Urinary bladder (tissue), 4 donors: ENCODE measurements at places on chromosomes 4 and X. TPM values are rescaled to one million over a fixed set of nuclear protein-coding genes. Genes with fewer than 3 reads are reported as not detected.

The ADH1C gene
- 10.8 TPM for polyA plus RNA-seq

GRCh38 chrX:126167560-126167959, 1.5 kb upstream of the DCAF12L2 start:
- no peak for DNase-seq

GRCh38 chr4:187415231-187415630, 580.3 kb upstream of the ZFP42 start:
- no peak for DNase-seq

DNA sequence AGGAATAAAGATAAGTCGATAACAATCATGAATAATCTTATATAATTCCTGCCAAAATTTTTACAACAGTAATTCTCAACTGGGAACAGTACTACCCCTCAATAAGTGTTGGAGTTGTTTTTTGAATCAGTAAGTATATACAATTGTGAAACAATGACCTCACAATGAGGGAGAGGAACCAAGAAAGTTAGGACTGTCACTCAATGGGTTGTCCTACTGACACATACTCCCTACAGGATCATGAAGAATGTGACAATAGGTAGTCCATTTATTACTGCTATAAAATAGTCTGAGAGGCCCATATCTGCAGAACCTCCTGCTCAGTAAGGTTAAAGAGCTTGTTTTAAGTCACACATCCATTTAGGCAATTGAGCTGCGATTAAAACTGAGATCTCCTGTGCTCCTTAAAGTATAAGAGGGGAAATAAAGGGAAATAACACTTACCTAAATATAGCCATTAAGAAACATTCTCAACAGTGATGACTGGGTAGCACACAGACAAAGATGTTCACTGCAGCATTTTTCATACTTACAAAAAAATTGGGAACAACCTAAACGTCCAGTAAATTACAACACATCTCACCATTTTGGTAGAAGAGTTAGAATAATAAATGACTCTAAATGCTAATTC, 26.2 kb downstream of the FBXW7 start:
- DNase-seq: no peak

The LNX1 gene
- polyA plus RNA-seq: 6.6 TPM

DNA sequence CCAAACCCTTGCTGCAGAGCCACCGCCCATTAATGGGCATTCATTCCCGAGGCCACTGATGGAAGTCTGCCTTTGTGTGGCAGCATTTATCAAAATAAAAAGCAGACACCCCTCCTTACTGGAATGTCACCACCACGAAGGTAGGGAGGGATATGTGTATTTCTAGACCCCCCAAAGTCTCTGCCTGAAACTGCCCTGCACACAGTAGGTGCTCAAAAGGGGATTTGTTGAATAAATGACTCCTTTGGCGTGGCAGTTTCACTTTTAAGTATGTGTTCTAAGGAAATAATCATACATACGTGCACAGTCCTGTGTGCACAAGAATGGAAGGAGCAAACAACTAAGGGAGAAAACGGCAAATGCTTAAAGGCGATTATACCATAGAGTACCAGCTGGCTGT, 23.6 kb upstream of the GLOD5 start:
- no peak for DNase-seq

The ATP1B4 gene
- not detected for polyA plus RNA-seq

DNA sequence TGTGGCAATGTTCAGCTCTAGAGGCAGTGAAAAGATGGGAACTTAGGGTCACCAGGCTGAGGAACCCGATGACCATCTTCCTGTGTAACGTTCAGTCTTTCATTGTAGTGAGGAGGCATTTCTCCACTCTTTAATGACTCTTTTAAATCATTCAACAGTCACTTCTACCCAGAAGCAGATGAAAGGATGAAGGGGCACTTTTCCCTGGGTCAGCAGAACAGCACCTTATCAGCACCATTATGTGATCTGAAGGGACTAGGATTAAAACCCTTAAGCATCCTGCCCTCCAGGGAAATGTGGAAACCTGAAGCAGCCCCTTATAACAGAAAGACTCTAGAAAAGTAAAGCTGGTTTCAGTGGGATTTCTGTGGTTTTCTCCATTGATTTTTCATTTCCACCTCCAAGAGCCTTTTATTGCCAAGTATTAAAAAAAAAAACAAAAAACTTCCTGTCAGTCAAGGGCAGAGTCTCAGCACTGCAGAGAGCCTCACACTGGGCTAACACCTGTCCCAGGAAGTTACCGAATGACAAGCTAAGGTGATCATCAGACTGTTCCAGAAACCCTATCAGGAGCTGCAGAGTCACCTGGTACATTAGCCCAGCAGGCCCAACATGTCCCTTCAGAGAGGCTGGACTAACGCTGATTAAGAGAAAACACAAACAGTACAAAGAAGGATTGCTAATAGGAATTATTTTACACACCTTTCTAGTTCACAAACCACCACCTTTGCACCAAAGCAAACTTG, 185.9 kb downstream of the SHROOM3 start:
- no peak for DNase-seq

DNA sequence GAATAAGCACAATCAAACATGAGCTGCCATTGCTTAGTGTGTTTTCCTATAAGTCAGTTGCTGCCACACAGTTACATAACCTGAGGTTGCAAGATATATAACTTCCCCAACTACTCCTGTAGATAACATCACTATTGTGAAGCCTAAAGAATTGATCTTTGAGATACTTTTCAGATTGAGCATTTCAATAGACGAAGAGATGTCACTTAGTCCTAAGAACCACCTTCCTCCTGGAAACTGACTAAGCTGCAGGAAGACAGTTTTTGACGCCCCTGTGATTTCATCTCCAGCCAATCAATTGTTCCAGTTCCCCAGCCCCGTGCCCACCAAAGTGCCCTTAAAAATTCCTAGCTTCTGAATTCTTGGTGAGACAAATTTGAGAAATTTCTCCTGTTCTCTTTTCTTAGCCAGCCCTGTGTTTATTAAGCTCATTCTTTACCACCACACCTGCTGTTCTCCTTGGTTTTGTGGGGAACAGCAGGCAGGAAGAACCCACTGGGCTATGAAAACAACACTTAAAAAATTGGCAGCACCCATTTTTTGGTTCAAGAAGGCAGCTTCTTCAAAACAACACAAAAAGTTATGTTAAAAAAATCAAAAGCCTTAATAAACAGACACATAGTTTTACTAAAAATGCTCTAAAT, 317.1 kb upstream of the PABPC4L start:
- DNase-seq: no peak

- no peak for DNase-seq
Measured at GRCh38 chr4:165813606-165814005, 59.4 kb upstream of the TLL1 start.

The EFHC2 gene
- 2.0 TPM for polyA plus RNA-seq

The LRCH2 gene
- 8.6 TPM for polyA plus RNA-seq

GRCh38 chr4:13983189-13983790, 355.8 kb upstream of the BOD1L1 start:
- no peak for DNase-seq

The CYLC1 gene
- polyA plus RNA-seq: not detected

The P2RY4 gene
- 0.06 TPM for polyA plus RNA-seq

The NLGN4X gene
- 5.1 TPM for polyA plus RNA-seq

DNA sequence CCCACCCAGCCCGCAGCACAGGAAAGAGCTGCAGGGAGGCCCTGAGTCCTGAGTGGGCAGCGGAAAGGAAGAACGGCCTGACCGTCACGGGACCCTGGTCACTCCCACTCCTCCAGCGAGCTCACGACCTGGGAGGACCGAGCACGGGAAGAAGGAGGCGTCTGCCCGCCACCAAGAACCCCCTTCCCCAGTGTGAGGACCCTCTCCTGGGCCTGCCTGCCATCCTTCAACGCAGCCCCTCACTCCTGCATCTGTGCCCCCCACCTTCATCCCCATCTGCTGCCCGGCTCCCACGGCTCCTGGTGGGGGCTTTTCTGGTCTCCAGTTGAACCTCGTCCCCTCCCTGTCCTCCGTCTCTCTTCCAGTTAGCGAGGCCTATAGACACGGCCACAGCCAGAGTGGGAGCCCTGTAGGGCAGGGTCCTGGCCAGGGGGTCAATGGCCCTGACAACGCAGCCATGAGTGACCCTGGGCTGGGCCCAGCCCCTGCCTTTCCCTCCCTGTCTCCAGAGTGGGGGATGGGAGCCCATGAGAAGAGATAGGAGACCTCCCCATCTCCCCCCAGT, 41.3 kb upstream of the MXD4 start:
- DNase-seq: no peak

The LAGE3 gene
- polyA plus RNA-seq: 33.0 TPM

GRCh38 chr4:84324303-84325245, 174.5 kb downstream of the NKX6-1 start:
- DNase-seq: peak; percentile 31

The AVPR2 gene
- polyA plus RNA-seq: 7.7 TPM

- no peak for DNase-seq
Measured at GRCh38 chrX:135015523-135016245, 6.7 kb downstream of the RTL8B start.

GRCh38 chr4:7398104-7398423, 36.7 kb downstream of the PSAPL1 start:
- no peak for DNase-seq

The REPS2 gene
- polyA plus RNA-seq: 1.3 TPM

DNA sequence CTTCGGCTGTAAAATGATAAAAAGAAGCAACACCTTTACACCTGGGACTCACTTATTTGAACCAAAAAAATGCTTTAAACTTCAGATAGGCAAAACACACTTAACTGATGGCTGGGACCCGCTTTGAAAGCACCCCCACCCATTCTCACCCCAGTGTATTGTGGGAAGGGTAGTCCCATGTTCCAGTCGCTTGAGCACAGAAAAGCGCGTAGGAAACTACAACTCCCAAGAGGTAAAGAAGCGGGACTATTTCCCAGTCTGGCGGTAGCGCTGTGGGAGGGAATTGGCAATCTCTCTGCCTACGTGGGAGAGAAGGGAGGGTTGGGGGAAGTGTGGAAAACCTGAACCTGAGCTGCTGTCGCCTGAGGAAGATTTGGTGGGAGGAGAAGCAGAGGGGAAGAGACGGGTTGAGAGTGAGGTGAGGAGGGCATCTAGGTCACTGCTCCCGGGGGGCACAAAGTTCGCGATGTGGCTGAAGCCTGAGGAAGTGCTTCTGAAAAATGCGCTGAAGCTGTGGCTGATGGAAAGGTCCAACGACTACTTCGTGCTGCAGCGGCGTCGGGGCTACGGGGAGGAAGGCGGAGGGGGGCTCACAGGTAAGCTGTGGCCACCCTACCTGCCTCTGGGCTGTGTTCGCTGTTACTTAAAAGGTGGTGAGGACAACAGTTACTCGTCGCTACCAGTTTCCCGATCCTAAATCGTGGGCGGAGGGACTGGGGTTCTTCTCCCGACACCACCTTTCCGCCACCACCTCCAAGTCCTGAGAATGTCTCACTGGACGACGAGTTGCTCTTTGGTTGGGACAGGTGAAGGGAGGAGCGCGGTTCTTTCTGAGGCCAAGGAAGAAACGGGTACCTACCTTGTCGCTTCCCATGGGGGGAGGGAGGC, at the start of gene TBC1D8B:
Gene TBC1D8B (plus strand): TSS at position 286 of the 888 bp plus-strand sequence. CDS start 181 bp downstream, at position 467.
- DNase-seq: peak; percentile 83

The DYNLT3 gene
- 39.7 TPM for polyA plus RNA-seq

- DNase-seq: no peak
Measured at GRCh38 chr4:53693909-53694308, 102.6 kb upstream of the LNX1 start.

- DNase-seq: no peak
Measured at GRCh38 chr4:176782794-176783193, 9.9 kb downstream of the VEGFC start.

DNA sequence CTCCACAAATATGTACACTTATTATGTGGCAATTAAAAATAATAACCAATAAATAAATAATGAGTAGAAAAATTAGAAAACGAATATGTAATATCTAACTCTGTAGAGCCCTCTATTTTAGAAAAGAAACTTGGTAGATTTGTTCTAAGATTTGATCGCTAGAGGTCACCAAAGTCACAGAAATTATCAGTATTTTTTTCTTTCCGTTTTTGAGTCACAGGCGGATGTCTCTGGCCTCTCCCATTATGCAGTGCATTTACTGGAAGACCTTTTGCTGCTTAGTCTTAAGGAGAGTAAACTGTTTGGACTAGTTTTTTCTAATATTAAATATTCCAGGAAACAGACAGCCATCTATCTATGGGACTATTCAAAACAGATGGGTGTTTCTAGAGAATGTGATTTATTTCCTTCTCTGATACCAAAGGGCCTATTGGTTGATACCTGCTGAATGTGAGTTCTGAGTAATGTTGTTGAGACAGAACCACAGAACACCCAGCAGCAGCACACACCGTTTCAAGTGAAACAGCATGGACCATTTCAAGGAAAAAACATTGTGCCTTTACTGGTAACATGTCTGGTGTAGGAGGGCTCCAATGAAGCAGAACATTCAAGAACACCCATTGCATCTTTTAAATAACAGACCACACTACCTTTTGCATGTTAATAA, 34.0 kb upstream of the GYPA start:
- DNase-seq: peak; percentile 62

The ADH1A gene
- polyA plus RNA-seq: 0.08 TPM

The FRMD7 gene
- polyA plus RNA-seq: not detected

The TLR6 gene
- polyA plus RNA-seq: 0.58 TPM

DNA sequence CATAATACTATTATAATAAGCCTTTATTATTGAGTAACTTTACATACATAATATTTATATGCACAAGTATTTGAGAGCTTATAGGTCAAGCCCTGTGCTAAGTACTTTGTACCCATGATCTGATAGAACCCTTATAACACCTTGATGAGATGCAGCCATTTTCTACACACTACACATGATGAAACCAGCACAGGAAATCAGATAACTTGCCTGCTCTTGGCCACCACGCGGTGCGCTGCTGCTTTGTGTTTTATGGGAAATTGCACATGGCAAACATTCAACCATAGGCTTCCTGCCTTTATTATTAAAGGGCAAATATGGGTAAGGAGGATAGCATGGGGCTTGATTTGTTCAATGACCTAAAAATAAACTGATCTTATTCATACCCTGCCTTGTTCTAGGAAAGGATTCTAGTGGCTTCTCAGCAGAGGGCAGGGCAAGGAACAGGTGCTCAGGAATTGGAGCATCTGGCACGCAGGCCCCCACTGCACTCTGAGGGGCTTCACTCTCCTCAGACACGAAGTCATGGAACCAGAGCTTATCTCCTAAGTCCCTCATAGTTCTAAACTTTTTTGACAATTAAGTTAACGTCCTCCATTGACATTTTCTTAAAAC, 31.6 kb upstream of the NAP1L5 start:
- no peak for DNase-seq

DNA sequence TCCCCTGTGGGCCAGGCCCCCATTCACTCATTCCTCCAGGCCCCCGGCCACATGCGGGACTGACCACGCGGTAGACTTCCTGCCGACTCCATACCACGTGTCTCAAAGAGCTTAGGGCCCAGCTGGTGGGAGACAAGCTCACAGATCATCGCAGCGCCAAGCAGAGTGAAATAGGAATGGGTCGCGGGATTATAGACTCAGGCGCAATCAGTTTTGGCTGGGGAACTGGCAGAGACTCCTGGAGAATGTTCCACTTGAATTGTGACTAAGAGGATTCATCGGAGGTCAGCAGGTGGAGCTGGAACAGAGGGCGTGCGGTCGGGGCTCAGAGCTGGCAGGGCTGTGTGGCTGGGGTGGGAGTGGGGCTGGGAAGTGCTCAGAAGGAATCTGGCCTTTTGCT, 15.6 kb downstream of the ATP2B3 start:
- DNase-seq: no peak

GRCh38 chrX:1468250-1468772, 15.6 kb upstream of the ASMTL start:
- no peak for DNase-seq

The ANOS1 gene
- 0.53 TPM for polyA plus RNA-seq

The GSX2 gene
- not detected for polyA plus RNA-seq

The IBSP gene
- polyA plus RNA-seq: not detected
